Stimulated activated CD8-positive, alpha-beta memory T cell treated with anti-CD3 and anti-CD28 coated beads, Interleukin-4, amount 100 ng/mL, for 1 hour (primary cell): ENCODE measurements at places on chromosomes 2 and 18.
A peak's percentile ranks its signal among the peaks of the same experiment; 100 is the strongest.

DNA sequence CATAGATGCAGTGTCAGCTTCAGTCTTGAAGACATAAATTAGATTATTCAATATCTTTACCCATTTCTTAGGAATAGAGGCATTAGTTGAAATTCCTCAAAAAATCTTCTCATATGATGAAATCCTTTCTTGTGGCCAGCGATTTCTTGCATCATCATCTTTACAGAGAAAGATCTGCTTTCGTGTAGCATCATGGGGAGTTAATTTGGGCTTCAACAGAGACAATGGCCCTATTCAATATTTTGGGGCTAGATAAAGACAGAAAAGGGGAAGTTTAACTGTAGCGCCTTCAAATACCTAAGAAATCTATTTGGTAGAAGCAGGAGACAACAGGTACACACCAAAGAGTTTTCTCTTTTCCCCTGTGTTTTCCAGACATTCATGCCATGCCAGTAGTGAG is 73.8 kb downstream of the TGFA start:
- no peak for DNase-seq

DNA sequence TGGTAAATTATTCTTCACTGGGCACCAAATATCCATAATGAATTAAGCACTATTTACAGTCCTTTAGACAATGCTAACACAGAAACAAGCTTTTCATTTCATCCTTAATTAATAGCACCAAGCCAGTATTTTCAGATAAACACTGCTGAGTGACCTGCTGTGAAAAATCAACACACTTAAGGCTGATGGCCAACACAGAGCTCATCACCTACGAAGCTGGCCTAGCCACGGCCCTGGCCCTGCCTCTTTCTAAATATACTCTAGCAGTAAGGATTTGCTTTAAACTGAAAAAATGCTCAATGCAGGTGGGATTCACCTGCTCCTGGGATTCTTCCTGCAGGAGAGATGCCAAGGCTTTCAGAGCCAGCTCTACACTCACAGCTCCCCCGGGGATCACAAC is 18.4 kb downstream of the CYB5A start:
- no peak for DNase-seq

- DNase-seq, result no peak
Measured at GRCh38 chr18:68417166-68417799, 297.6 kb downstream of the TMX3 start.

DNA sequence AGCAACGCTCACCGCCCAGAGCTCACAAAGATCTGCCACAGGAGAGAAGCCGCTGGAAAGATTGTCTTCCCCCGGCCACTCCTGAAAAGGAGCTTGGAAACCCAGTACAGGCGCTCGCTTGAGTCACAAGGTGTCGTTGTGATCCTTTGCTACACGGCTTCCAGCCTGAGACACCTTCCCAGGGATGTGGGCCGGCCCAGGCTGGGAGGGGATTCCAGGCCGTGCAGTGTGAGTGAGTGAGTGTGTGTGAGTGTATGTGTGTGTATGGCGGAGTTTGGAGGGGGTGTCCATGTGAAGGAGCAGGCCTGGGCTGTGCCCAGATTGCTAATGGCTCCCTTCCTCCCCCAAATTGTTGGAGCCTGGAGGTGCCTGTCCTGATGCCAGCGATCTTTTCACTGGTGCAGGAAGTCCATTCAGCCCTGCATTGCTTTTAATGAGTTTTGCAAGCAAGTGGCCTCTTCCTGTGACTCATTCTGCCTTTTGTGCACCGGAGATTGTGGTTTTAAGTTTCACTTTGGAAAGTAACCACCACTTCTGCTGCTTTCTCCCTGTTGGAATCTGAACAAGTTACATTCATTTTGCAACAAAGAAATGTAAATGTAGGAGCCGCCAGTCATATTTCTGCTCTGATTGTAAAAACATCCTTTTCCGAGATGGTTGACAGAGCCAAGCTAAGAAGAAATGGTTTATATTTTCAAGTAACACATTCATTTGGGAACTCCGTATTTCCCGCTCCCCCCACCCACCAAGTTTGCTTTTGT is 83.7 kb downstream of the LPIN1 start:
- no peak for DNase-seq

DNA sequence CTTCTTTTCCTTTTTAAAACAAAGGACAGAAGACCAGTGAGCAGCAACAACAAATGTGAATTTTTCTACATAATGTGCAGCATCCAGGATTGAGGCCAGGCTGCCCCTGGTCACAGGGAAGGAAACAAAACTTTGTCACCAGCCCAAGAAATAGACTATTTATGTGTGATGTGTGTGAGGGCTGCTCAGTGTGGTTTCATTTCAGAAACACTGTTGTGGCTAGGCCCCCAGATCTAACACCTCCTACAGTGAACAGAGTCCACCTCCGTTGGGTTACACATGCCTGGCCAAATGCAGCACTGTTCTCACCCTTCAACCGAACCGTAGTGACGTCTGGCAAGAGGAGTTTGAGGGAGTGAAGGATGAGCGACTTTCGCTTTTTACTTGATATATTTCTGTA is 146.3 kb upstream of the RIOK3 start:
- no peak for DNase-seq

- DNase-seq, result no peak
Measured at GRCh38 chr2:212194396-212194795, 344.2 kb downstream of the ERBB4 start.

GRCh38 chr2:240463274-240463865 is 27.9 kb downstream of the GPC1 start:
- DNase-seq, result no peak

- DNase-seq, result no peak
Measured at GRCh38 chr2:224576088-224576715, 9.0 kb downstream of the CUL3 start.

- no peak for DNase-seq
Measured at GRCh38 chr2:53964257-53964952, 6.4 kb downstream of the PSME4 start.

DNA sequence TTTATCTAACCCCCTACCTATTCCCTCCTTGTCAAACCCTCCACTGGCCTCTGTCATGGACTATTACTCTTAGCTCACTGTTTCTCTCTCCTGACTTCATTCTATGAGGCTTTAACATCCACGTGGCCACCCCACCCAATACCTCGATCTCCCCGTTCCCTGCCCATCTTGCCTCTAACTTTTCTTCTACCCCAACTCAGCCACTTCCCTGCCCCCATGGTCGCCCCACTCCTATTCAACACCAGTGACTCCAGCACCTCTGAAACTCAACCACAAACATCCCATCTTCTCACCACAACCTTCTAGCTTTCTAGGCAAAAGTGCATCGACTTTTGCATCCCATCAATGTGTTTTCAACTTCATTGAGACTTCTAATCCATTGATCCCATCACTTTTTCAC is 94.2 kb upstream of the EPAS1 start:
- no peak for DNase-seq

GRCh38 chr2:218607436-218608115 is at the start of gene PLCD4:
PLCD4 (plus strand) TSS chr2:218607899; CDS start chr2:218615740, 7,841 bp downstream.
- no peak for DNase-seq

GRCh38 chr2:25275575-25275965 is 66.2 kb downstream of the DNMT3A start:
- no peak for DNase-seq

- no peak for DNase-seq
Measured at GRCh38 chr2:44537264-44537663, 175.5 kb downstream of the CAMKMT start.

- DNase-seq, result no peak
Measured at GRCh38 chr2:241300000-241300399, 15.5 kb downstream of the HDLBP start.

GRCh38 chr2:197254776-197255530 is 55.6 kb downstream of the ANKRD44 start:
- no peak for DNase-seq

GRCh38 chr2:18387441-18388206 is 172.8 kb downstream of the RDH14 start:
- peak; percentile 12 for DNase-seq

GRCh38 chr2:109377976-109378375 is 235.8 kb downstream of the SEPTIN10 start:
- no peak for DNase-seq

GRCh38 chr2:187250137-187250536 is 197.9 kb downstream of the CALCRL start:
- no peak for DNase-seq
